Left ventricle myocardium inferior (tissue), 1 donor: ENCODE measurements at places on chromosomes 2 and 18.

GRCh38 chr2:120991441-120991840, 255.8 kb downstream of the GLI2 start:
- no peak for DNase-seq

DNA sequence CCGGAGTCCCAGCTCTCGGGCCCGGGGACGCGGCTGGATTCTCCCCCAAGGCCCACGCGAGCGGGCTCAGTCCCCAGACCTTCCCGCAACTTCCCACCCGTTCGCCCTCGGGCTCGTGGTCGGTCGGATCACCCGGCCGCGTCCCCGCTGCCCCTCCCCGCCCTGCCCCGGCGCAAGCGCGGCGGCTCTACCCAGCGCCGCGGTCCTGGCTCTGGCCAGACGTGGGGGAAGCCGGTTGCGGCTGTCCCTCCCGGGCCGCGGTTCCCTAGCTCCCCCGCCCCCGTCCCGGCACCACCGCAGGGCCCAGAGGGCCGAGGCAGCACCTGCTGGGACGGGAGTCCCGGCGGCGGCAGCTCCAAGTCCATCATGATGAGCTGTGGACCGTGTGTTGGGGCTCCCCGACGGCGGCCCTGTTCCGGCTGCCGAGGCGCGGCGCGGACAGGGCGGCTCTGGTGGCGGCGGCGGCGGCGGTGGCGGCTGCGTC, 276 bp downstream of the NFE2L2 start:
- no peak for DNase-seq

GRCh38 chr2:105290981-105291660, 38.4 kb downstream of the TGFBRAP1 start:
- no peak for DNase-seq

DNA sequence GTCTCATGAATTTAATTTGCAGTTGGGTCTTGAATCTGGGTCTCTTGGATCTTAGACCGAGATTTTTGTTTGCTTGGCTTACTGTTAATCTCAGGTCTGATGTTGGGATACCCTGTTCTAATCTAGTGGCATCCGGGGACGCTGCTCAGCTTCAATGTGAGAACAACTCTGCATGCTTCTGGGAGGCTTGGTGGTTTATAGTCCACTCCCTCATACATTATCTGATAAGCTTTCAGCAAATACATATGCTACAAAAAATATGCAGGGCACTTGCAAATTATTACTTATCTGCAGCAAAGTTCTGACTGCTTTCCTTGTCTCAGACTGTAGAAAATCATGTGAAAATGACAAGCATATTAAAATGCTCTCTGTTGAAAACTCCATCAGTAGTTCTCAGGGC, 39.4 kb downstream of the RNF144A start:
- DNase-seq, result no peak

DNA sequence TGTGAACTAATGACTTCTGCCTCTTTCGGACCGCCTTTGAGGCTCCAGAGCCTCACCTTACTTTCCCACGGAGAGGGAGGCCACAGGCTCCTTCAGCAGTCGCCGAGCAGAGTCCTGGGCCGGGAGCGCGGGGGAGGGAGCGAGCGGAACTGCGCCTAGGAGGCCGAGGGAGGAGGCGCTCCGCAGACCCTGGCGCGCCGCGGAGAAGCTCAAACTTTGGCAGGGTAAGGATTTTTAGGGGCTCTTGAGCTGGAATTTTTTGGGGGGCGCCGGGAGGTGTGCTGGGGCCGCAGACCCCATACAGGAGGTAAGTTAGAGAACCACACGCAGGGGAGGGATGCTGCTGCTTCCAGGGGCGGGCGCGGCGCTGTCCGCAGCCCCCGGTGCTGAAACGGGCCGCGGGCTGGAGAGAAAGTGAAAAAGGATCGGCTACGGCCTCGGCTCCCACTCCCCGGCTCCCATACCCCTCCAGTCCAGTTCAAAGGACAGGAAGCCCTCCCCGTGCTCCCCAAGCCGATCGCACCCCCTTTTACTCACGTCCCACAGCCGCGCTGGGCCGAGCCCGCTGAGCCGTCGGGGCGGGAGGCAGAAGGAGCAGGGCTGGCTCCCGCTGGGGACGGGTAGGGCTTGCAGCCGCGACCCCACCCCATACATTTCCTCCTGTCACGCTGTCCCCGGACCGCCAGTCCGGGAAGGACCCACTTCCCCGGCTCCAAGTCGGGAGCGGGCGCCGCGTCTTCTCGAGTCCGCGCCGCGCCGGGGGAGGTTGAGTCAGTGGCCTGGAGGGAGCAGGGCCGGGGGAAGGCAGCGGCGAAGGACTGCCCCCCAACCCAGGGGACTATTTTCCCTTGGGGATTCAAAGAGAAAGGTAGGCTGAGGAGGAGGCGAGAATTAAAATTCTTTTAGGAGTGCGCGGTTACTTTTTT, at the start of gene CNGA3:
Gene CNGA3 (plus strand): TSS at position 146 of the 926 bp plus-strand sequence. CDS start 23,520 bp downstream, outside the sequence.
- peak; percentile 18 for DNase-seq

GRCh38 chr2:128329607-128330006, 10.9 kb upstream of the HS6ST1 start:
- DNase-seq, result no peak

DNA sequence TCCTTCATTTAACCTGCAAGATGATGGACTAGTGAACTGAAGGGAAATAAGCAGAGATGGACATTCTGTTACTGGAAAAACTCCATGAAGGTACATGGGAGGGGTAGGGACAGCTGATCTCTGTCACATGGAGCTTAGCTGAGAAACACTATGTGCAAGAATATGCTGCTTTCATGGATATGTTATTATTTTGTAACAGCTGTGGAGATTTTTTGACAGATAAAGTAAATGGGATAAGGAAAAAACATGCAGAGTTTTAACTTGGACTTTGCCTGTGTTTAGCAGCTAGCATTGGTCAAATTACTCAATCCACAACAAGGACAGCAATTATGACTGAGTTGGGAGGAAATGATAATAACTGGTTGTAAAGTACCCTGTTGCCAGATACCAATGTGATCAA, 28.7 kb upstream of the HNRNPA3 start:
- DNase-seq, result no peak

- DNase-seq, result no peak
Observed at GRCh38 chr2:35204323-35204722, 1151.3 kb upstream of the CRIM1 start.

DNA sequence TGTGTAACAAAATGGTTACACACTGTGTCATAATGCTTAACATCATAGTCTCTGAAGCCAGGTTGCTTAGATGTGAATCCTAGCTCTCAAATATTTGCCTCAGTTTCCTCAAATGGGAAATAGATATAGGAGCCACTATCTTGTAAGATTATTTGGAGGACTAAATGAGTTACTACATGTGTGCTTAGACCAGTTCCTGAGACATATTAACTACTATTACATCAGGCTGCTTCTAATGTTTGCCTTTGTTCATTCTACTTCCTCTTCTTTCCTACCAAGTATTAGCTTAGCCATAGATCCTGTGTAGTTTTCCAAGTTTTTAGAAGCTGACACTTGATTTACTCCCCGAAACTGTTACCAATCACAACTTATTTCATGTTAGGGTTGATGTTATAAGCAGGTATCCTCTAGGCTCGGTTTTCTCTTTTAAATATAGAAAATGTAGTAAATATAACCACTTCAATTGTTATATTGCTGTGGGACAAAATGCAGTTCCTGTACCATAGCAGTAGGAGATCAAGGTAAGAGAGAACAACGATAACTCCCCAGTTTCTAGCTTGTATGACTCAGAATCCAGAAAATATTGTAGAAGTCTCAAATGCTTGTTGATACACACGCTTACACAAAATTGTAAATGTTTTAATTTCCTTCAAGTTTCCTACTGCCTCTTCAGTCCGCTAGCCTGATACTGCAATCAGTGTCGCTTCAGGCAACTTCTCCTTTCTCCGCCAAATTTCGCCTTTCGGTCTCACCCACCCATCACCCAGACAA, 751 bp upstream of the DNAJC10 start:
- DNase-seq, result no peak

DNA sequence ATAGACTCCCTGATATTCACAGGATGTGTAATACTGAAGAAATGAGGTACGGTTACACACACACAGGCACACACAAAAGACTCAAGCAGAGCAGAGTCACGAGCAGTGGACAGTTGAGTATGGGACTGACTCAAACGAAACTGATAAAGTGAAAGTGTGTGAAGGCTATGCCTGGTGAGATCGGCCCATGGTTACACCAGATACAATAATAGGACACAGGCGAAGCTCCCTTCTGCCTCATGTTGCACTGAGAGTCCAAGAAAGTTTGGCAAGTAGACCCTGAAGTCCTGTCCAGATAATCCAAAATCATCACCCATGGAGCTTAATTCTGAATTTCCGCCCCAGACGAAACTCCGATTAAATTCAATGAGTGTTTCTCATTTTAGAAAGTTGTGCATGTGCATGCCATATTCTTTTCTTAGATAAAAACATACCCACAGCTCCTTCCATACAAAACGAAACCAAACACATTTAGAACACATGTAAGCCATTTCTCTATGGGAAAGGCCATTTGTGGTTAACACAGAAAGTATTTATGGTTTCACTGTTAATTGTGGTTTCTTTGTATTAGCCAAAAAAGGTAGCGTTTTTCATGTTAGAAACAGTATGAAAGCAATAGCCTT, 567.6 kb downstream of the PLCL1 start:
- no peak for DNase-seq
